ENCODE measurements at places on chromosomes 3 and 15. TPM values are rescaled to one million over a fixed set of nuclear protein-coding genes. Genes with fewer than 3 reads are reported as not detected.

The FBXW12 gene
- not detected for total RNA-seq

The IMPDH2 gene
- 112 TPM for total RNA-seq

The PARP9 gene
- 31.9 TPM for total RNA-seq

The EEF1AKMT4 gene
- total RNA-seq: 1.3 TPM

All from posterior vena cava (tissue), 2 donors.